ENCODE measurements at places on chromosomes 5 and 9.

GRCh38 chr5:106699198-106699597 is 971.5 kb downstream of the EFNA5 start:
- no peak for DNase-seq

DNA sequence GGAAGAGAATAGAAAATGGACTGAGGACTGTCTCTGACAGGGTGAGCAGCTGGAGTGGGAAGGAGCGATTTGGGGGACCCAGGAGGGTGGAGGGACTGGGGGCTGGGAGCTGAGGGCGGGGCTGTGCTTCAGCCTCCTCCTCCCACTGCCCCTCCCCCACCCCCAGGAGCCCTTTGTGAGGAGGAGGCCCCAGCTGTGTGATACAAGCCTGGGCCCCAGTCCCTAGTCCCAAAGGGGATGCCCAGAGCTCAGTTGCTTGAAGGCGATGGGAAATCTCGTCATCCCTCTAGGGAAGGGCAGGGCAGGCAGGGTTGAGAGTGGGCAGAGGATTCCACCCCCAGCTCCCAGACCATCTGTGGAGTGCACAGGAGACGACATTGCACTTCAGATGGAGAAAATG is at the start of gene SPATA31E1:
SPATA31E1 (plus strand) TSS at position 251 of the 400 bp plus-strand sequence; CDS start at position 266, 15 bp downstream.
- no peak for DNase-seq

- no peak for DNase-seq
Measured at GRCh38 chr9:128770286-128771030, 1.3 kb downstream of the ZER1 start.

GRCh38 chr5:112910529-112910928 is 11.5 kb downstream of the REEP5 start:
- DNase-seq, result no peak

- DNase-seq, result no peak
Measured at GRCh38 chr5:42230839-42231238, 192.4 kb upstream of the GHR start.

- no peak for DNase-seq
Measured at GRCh38 chr9:4171261-4171900, 128.5 kb downstream of the GLIS3 start.

GRCh38 chr9:84216151-84216550 is 124.4 kb downstream of the SLC28A3 start:
- DNase-seq, result no peak

DNA sequence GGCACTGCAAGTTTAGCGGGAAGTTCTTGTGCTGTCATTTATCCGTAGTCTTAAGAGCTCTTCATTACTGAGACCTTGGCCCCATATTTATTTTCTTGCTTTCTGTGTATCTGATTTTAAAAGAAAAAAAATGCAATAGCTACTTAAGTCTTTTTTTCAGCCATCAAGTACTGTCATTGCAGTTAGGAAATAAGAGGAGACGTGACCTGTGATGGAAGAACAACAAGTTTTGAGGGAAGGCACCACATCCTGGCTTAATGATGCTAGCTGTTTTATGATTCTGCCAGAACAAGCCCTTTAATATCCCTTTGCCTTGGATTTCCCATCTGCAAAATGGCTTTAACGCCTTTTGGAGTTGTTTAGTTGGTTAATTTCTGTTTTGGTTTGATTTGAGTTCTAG is 3.8 kb downstream of the RGMB start:
- no peak for DNase-seq

GRCh38 chr9:90727488-90727887 is 74.1 kb upstream of the SYK start:
- no peak for DNase-seq

- no peak for DNase-seq
Measured at GRCh38 chr9:87276851-87277261, 220.8 kb upstream of the DAPK1 start.

DNA sequence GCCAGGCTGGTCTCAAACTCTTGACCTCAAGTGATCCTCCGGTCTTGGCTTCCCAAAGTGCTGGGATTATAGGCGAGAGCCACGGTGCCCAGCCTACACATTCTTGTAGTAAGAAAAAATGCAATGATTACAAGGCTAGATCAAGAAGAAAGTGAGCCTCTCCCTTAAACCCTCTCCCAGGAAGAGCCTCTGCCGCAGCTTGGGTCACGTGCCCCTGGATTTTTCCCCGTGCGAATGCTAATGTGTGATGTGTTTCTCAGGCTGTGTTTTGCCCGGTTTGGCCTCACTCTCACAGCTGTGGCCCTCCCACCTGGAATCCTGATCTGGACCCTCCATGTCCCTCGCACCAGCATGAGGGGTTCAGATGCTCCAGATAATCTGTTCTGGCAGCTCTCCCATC is 6.9 kb downstream of the PLPP7 start:
- no peak for DNase-seq

GRCh38 chr5:55885359-55885758 is 34.2 kb downstream of the IL31RA start:
- no peak for DNase-seq

DNA sequence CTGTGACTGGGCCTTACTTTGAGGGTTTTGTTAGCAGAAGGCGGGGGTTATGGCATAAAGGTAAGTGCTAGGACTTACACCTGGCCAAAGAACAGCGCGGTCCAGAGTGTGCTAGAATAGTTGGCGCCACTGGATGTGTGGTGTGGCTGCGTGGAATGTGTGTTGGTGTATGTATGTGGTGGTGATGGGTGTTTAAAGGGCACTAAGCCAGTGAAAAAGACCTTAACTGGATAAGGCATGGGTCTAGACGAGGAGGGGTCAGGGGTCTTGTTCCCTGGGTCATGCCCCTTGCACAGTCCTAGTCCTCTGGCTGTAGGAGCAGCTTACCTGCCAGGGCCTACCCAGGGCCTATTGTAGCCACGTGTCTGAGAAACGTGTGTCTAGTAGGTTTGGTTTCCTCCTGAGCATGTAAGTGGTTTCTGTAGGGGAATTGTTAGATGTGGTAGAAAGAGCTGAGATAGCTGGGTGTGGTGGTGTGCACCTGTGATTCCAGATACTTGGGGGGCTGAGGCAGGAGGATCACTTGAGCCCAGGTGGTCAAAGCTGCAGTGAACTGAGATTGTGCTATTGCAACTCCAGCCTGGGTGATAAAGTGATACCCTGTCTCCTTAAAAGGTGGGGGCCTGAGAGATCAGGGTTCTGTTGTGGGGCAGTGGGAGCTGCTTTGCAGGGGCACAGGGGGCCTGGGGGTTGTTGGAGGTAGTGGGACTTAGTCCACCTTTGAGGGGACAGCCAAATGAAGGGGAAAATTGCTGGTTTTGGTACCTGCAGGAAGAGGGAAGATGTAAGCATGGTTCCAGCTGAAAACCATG is 55.2 kb downstream of the HSPA4 start:
- DNase-seq, result no peak

- peak; percentile 47 for DNase-seq
Measured at GRCh38 chr5:179795863-179796833, 2.4 kb downstream of the LTC4S start.

- no peak for DNase-seq
Measured at GRCh38 chr9:124834591-124834990, 18.7 kb upstream of the WDR38 start.

- DNase-seq, result no peak
Measured at GRCh38 chr9:119126040-119126439, 243.2 kb downstream of the BRINP1 start.

GRCh38 chr9:72980600-72981265 is 27.9 kb upstream of the ALDH1A1 start:
- DNase-seq, result no peak

DNA sequence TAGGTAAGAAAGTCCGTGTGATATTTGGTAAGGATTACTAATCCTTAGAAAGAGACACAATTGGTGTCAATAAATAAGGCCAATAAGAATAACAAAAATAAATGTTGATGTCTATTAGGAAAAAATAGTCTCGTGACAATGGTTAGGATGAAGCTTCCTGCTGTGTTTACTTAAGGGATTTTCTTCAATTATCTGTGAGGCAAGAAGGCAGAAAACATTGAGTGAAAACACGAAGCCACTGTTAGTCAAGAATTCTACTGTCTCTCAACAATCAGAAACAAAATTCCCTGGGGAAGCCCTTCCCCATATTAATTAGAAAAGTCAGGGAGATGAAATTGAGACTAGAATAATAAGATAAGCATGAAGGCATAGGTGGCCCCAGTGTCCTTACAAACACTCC is 149.0 kb downstream of the SYK start:
- no peak for DNase-seq

- no peak for DNase-seq
Measured at GRCh38 chr5:164392531-164392930, 887.1 kb downstream of the MAT2B start.

DNA sequence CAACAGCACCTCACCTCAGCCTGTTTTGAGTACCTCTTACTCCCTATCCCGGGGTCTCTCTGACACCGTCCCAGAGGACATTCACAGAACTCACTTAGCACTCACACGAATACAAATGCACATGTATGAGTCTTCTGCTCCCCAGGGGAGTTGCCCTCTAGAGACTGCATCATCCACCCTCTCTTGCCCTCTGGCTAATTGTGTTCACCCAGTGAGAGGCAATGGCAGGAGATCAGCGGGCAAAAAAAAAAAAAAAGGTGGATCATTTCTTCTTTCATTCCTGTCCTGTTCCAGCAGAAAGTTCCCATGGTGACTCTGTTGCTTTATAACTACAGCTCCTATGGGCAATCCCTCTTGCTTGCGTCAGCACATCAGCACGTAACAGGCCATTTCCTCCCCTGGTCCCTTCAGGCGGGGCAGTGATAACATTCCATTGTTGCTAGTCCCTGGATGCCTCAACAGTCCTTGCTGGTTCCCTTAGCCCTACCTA is 23.5 kb upstream of the SNX2 start:
- DNase-seq, result no peak

GRCh38 chr5:10533226-10533625 is 30.6 kb upstream of the ANKRD33B start:
- DNase-seq, result no peak

DNA sequence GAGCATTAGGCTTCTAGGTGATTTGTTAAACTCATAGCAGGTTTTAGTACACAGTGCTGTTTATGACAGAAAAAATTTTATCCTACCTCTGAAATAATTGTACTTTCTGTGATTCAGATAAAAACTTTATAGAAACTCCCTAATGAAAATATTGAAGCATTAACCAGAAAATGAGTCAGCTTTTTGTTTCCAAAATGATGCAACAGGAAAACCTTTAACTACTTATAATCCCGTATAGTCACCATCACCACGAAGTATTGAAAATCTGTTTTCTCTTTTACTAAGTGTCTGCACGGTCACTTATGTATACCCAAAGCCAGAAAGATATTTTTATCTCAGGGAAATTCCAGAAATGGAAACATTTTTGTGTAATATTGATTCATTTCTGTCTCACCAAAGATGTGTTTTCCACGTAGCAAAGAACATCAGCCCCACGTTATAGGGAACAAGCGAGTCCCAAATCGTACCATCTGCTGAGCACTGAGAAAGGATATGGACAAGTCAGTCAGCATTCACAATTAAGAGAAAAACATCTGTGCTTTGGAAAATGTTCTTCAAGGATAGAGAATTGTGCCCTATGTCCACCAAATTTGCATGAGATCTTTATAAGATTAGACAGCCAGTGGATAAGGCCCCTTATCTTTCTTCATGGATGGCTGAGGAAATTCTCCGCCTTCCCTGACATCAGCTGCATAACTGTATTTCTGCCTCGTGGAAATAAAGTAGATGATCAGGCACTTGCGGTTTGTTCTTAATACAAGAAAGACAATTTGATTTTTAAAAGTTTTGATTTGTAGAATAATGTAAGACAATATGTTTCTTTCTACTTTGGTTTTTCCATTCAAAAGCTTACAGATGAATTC is 41.9 kb downstream of the TNFAIP8 start:
- no peak for DNase-seq

DNA sequence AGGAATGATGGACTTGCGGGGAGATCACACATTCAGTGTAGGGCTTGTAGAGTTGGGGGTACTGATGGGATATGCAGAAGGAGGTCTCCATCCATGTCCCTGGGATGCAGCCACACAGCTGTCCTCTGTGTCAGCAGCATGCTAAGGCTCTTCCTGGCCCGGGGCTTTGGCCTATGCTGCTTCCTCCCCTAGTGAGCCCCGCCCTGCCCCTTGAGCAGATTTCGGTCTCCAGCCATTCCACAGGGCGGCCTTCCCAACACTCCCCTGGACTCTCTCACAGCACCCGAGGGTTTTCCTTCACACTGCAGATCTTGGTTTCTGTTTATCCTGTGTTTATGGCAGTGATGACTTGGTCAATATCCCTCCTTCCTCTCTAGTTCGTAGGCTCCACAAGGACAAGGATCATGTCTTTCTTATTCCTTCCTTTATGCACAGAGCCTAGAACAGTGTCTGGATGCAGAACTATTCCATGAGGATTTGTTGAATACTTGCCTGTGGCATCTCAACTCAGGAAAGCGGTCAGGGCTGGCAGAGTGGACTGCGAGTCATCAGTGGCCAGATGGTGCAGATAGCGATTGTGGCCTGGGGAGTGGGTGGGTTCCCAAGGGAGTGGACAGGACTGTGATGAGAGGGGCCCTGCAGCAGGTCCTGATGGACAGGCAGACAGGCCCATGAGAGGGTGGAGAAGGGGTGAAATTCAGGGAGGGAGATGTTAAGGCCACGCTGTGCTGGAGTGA is 114.2 kb downstream of the RGS3 start:
- no peak for DNase-seq

- no peak for DNase-seq
Measured at GRCh38 chr9:95029720-95030119, 287.8 kb downstream of the FANCC start.

GRCh38 chr9:69606089-69606488 is 66.1 kb downstream of the APBA1 start:
- no peak for DNase-seq

DNA sequence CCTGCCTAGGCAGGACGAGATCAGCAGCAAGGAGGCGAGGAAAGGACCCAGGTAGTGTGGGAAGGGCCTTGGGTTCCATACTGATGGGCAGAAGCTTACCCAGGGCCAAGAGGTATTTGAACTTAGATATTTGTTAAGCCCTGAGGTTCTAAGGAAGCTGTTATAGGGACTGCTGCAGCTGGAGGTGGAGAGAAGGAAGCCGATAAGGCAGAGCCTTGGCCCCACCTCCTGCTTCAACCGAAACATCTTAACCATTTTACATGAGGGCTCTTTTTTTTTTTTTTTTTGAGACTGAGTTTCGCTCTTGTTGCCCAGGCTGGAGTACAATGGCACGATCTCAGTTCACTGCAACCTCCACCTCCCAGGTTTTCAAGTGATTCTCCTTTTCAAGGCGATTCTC is 8.6 kb upstream of the AQP3 start:
- DNase-seq, result no peak

DNA sequence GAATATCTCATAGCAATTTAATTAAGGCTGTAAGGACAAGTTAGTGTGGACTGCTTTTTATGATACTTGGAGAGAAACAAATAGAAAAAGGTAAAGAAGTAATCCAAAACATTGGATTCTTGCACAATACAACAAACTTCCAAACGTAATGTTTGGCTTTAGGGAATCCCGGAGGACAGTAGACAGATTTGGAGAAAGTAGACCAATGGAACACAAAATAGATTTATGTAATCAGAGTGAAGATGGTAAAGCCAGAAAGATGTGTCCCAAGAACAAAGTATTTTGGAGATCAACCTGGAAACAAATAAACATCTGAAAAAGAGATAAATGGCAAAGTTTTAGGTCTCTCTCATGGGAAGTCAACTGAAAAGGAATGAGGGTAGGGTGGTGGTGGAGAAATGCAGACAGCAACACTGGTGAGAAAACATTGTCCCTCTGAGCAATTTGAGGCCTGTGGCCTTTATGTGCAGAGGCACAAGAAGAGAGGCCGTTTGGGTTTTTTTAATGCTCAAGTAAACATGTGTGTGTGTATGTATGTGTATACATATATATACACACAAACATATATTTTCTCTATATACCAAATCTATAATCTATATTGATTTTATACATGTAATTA is 620.6 kb downstream of the PDE4D start:
- no peak for DNase-seq

GRCh38 chr5:124996023-124996763 is 249.8 kb upstream of the ZNF608 start:
- DNase-seq, result no peak

All from caudate nucleus (tissue), 63 donors.